Substantia nigra (tissue), 51 donors: ENCODE measurements at places on chromosomes 2 and 18.

GRCh38 chr2:75994759-75995158 is 284.0 kb upstream of the GCFC2 start:
- no peak for DNase-seq

DNA sequence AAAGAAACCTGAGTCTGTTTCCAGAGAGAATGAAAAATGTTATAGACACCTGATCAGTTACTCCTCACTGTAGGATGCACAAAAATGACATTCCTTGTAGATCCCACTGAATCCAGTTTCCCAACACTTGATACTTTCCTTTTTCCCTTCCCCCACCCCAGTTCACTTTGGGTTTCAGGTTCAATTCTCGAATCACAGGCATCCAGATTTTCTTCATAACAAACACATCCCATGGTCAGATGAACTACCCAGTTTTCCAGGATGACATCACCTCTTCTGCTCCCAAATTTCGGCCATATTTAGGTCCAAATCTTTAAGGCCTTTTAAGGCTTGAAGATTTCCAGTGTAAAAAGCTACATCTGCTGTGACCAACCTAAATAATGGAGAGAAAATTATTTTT is 51.5 kb downstream of the UGP2 start:
- no peak for DNase-seq

- no peak for DNase-seq
Measured at GRCh38 chr2:20456636-20457426, 10.0 kb downstream of the RHOB start.

- DNase-seq = no peak
Measured at GRCh38 chr2:142286618-142287017, 155.8 kb upstream of the LRP1B start.

- no peak for DNase-seq
Measured at GRCh38 chr2:12613137-12613835, 103.5 kb upstream of the TRIB2 start.

DNA sequence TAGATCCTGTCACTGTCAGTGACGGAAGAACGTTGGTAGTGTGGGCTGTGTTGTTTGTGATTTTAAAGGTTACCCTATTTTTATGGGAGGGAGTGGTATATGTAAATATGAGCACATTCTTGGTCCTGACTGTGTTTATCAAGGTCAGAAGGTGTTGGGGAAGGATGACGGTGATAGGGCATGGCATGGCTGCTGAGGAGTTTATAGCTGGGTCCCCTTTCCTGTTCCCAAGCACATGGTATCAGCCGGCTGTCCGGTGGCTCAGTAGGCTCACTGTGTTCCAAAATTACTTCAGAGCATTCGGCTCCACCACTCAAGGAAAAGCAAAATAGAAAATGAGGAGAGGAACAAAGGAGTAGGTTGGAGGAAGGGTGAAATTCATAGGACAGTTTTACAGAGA is 28.6 kb downstream of the IRS1 start:
- DNase-seq = no peak

GRCh38 chr2:192140236-192140839 is 54.4 kb downstream of the TMEFF2 start:
- no peak for DNase-seq

- no peak for DNase-seq
Measured at GRCh38 chr18:46821856-46822711, 65.2 kb upstream of the ST8SIA5 start.

- DNase-seq = no peak
Measured at GRCh38 chr2:222762342-222762741, 90.9 kb downstream of the MOGAT1 start.

DNA sequence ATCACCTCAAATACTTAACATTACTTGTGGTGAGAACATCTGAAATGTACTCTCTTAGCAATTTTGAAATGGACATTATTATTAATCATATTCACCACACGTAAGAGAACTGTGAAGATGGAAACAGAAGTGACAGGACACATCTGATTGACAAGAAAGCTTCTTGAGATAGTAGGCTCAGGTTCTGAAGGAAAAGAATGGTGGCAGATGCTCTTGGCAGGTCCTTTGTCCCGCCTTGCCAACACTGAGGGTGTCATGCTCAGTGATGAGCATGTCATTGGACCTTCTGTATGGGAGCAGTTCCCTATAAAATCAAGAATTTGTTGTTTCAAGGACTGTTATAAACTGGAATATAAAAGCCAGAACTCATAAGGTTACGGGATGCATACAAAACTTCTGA is 428.1 kb downstream of the THSD7B start:
- DNase-seq = no peak

DNA sequence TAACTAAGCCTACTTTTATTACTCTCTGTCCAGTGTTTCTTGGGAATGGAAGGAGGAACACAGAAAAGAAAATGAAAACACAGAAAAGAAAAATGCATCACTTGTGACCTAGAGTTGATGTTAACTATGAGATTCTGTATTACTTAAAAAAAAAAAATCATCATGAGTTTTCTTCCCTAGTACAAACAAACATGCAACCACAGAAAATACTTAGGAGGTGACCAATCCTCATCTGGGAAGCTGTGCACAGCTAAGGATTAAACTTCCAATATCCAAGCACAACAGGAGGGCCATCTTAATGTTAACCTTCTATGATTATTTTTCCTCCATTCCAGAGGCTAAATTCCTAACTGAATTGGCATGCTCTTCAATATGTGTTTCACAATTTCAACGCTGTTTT is 1140.4 kb downstream of the LRP1B start:
- no peak for DNase-seq

DNA sequence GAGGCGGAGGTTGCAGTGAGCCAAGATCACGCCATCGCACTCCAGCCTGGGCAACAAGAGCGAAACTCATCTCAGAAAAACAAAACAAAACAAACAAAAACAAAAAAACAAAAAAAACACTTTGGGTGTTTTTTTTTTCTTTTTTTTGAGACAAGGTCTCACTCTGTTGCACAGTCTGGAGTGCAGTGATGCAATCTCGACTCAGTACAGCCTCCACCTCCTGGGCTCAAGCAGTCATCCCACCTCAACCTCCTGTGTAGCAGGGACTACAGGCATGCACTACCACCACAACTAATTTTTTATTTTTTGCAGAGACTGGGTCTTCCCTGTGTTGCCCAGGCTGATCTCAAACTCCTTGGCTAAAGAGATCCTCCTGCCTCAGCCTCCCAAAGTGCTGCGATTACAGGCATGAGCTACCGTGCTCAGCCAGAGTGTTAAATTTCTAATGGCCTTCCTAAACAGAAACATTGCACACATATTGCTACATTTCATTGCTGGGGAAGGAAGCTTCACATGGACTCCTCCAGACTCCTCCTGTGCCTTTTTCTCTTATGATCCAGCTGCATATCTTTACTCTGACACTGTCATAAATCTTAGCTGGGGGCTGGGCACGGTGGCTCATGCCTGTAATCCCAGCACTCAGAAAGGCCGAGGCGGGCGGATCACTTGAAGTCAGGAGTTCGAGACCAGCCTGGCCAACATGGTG is 19.7 kb downstream of the STARD7 start:
- DNase-seq = no peak

- no peak for DNase-seq
Measured at GRCh38 chr2:8251291-8251690, 430.6 kb upstream of the ID2 start.

DNA sequence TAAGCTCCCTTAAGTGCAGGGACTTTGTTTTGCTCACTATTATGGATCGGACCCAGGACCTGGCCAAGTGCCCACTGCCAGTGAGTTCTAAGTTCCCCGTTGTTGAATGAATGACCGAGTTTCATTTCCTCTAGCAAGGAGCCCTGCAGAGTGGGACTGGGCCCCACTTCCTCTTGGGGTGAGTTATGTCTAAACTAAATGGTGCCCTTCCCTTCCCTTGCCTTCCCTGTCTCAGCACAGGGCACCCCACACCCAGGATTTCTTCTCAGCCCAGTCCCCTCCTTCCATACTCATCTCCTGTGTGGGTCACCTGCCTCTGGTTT is 195.3 kb upstream of the HS6ST1 start:
- DNase-seq = no peak

GRCh38 chr2:155904720-155905119 is 427.8 kb downstream of the NR4A2 start:
- DNase-seq = no peak

GRCh38 chr18:78113940-78114251 is 864.2 kb downstream of the GALR1 start:
- no peak for DNase-seq
